NCI-H460 (cell line): ENCODE measurements at places on chromosomes 2 and 18.

GRCh38 chr2:197307933-197308521 is 2.6 kb downstream of the ANKRD44 start:
- DNase-seq: no peak

GRCh38 chr2:181106789-181107627 is 126.6 kb downstream of the UBE2E3 start:
- DNase-seq: no peak

- no peak for DNase-seq
These were observed 375.2 kb downstream of the TRIB2 start for GRCh38 chr2:13091861-13092378.

GRCh38 chr2:8461341-8461740 is 220.5 kb upstream of the ID2 start:
- DNase-seq: no peak

- peak; percentile 74 for DNase-seq
These were observed 23.1 kb downstream of the COL3A1 start for GRCh38 chr2:188997263-188997662.

- no peak for DNase-seq
These were observed 176.8 kb downstream of the ZNF407 start for GRCh38 chr18:74774486-74774885.

DNA sequence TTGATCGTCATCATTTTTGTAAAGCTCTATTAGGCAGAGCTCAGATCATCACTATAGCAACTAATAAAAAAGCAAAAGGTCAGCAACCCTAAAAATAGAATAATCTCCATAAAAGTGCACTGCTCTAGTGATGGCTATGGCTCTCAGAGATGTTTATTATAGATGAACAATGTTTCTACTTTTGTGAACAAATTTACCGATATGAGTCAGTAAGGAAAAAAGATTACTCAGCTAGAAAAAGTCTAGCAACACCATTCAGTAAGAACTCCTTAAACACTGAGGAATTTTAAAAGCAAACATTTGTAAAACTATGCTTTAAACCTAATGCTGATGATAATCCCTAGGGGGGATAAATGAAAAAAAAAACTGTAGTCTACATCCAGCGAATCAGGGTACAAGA is 69.6 kb downstream of the ACVR1C start:
- DNase-seq: no peak

- no peak for DNase-seq
These were observed 45.9 kb downstream of the PXDN start for GRCh38 chr2:1698188-1698945.

DNA sequence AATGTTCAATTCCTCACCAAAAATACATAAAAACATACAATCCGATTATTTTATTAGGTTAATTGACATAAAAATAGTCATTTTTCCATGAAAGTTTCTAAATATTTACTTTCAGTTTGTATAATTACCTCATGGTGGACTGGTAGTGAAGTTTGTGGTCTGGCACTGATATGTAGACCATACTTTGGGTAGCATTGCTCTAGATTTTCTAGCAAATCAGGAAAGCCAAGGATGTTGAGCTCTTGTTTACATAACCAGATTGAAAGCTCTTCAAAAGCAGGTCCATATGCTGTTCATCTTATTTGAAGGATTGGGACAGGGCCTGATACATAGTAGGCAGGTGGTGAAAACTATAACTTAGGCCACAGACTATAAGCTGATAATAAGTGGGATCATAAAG is 61.8 kb downstream of the COMMD1 start:
- DNase-seq: no peak

GRCh38 chr2:109136542-109136941 is 7.5 kb downstream of the SH3RF3 start:
- DNase-seq: no peak

- DNase-seq: no peak
These were observed 242.2 kb downstream of the LOXHD1 start for GRCh38 chr18:46414863-46415262.

- DNase-seq: no peak
These were observed 246.8 kb downstream of the HDAC4 start for GRCh38 chr2:239153806-239154591.

DNA sequence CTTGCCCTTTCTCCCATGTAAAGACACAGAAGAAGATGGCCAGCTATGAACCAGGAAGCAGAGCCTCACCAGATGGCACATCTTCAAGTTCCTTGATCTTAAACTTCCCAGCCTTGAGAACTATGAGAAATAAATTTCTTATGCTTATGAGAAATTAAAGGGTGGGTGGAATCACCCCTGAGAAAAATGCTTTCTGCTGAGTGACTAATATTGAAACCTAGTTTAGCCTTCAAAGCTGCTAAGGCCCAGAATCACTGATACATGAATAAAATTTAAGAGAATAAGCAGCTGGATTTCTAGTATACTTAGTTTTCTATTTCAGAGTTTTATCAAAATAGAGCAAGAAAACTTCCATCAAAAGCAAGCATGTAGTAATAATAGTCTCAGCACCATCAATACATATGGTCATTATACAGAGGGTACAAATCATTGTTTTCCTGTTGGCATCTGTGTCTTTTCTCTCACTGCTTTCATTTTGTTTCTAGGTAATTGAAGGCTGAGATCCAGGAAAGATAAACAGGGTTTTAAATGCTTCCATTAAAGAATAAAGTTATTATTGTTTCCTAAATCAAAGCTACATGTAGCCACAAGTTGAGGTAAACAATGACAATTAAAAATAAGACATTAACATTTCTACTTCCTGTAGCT is 53.3 kb upstream of the COL5A2 start:
- DNase-seq: no peak

DNA sequence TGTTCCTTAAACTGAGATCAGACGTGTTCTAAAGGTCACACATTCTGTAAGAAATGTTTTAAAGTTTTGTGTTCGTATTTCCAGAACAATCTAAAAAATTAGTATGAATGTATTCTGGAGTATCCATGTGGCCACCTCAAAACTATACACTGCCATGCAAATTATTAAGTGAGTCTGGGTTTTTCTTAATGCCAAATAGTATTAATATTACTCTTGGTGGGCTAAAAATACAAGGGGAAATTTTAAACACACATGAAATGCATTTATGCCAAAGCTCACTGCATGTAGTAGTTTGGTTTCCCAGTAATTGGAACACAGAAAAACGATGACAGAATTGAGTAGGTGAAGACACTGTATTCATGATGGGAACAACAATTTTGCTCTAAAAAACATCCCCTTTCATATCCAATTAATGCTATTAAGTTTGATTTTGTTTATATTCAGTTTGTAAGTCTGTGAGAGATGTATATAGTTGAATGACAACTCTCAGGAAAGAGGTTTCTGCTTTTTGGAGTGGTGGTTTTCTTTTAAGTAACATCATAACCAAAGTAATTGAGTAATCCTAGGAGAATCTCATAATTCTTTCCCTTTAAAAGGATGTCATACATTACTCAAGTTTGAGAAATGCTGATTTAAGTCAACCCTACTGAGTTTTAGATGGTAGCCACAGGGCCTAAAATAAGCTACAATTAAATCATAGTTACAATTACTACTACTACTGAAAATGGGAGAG is 75.7 kb upstream of the CDCA7 start:
- no peak for DNase-seq

DNA sequence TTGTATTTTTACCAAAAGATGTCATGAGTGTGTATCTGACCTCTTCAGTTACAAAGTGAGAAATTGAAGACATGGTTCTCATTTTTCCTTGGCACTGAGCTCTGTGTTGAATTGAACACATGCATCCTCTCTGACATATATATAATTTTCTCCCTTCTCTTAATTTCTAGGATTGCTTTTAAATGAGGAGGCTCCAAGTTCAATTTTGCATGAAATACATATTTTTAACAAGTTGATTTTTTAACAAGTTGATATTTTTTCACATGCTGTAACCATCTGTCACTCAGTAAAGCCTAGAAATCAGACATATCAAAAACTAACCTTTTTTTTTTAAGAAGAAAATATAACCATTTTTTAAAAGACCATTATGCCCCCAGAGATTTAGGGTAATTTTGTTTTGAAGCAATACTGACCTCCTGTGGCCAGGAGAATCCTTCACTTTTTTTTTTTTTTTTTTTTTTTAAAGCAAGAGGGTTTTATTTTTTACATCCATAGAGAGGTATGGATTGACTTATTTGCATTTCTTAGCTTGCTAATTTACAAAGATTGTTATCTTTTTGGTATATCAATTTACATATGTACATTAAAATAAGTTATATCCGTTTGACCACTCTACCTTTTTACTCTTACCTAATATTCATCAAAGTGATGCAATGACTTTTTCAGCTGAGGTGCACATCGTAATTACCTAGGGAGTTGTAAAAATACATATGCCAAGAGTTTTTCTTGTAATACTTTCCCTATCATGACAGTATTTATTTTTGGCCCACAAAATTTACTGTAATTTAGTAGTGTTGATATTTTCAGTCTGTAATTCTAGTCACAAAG is 161.8 kb downstream of the SOCS6 start:
- no peak for DNase-seq

GRCh38 chr2:128551435-128551834 is 232.8 kb upstream of the HS6ST1 start:
- DNase-seq: no peak

- no peak for DNase-seq
These were observed 10.3 kb downstream of the STAMBP start for GRCh38 chr2:73838889-73839534.

GRCh38 chr18:70425236-70425635 is 136.4 kb downstream of the SOCS6 start:
- DNase-seq: no peak
